ENCODE measurements at places on chromosomes 1 and 21. TPM values are rescaled to one million over a fixed set of nuclear protein-coding genes. Genes with fewer than 3 reads are reported as not detected.

Gene ZNF593OS
- not detected for total RNA-seq

GRCh38 chr1:178284058-178284457 lies 190.2 kb downstream of the RASAL2 start:
- DNase-seq = no peak
- no peaks in the 10 kb centered on the region for H3K4me1 ChIP-seq
- no peak overlapping the region for H3K4me3 ChIP-seq
- no peak overlapping the region for H3K27ac ChIP-seq
- H3K36me3 ChIP-seq = no peaks in the 10 kb centered on the region
- H3K27me3 ChIP-seq = no peaks in the 10 kb centered on the region

Gene TSACC
- total RNA-seq = 0.50 TPM

Gene GRIK3
- not detected for total RNA-seq

Gene CELA3B
- total RNA-seq = not detected

DNA sequence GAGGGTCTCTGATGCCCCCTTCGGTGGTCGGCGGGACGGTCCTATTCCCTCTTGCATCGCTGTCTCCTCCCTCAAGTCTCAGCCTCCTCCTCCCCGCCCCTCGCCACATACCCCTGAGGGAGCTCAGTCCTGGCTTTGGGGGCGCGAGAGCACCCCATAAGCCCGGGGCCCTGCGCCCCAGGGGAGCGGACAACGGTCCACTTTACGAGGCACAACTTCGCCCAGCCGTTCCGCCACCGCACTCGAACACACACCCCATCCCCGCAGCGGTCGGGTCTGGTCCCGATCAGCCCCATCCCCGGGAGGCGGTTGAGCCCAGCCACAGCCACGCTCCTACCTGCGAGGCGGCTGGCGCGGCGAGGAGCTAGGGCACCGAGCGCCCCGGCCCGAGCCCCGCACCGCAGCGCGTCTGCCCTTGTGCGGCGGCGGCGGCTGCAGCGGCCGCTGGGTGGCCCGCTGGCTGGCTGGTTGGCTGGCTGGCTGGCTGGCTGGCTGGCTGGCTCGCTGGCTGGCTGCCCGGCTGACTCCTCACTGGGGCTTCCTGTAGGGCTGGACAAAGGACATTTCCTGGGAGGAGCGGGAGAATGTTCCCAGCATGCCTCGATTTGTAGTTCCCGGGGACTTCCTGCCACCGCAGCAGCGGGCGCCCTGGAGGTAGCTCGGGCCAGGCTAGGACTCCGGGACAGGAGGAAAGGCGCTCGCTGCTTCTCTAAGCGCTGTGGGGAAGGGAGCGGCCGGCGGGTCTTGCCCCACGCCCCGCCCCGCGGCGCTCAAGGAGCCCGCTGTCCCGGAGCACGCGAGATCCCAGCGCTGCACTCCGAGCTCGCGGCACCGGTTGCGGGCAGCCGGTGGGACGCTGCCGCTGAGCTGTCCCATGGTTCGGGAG lies at the start of gene ZNF697:
Gene ZNF697 (minus strand): TSS at position 533 of the 886 bp plus-strand sequence. CDS start 22,166 bp downstream, outside the sequence.
- H3K4me3 ChIP-seq = peak within 1 kb of the TSS; percentile 94
- H3K27me3 ChIP-seq = no peaks in the 10 kb centered on the region
- H3K36me3 ChIP-seq = no peaks in the 10 kb centered on the region
- peaks cover 15% of the 10 kb centered on the region for H3K4me1 ChIP-seq
- H3K27ac ChIP-seq = peak within 1 kb of the TSS; percentile 90

DNA sequence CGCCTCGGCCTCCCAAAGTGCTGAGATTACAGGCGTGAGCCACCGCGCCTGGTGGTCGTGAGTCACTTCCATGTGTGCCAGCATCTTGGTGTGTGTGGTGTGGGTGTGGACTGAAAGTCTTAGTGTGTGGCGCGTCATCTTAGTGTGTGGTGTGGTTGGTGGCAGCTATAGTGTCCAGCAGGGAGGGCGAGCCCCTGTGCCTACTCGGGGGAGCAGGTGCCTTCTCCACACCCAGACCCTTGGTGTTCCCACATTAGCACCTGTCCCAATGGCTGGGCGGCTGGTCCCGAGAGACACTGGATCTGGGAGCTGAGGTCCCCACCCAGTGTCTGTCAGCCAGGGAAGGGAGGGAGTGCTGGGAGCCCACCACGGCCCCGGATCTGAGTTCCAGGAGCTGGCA lies 2.8 kb downstream of the SCNN1D start:
- H3K4me3 ChIP-seq = no peak overlapping the region
- H3K27ac ChIP-seq = no peak overlapping the region
- peak; percentile 77 for DNase-seq
- no peaks in the 10 kb centered on the region for H3K27me3 ChIP-seq
- H3K36me3 ChIP-seq = no peaks in the 10 kb centered on the region

Gene CYP4X1
- not detected for total RNA-seq

DNA sequence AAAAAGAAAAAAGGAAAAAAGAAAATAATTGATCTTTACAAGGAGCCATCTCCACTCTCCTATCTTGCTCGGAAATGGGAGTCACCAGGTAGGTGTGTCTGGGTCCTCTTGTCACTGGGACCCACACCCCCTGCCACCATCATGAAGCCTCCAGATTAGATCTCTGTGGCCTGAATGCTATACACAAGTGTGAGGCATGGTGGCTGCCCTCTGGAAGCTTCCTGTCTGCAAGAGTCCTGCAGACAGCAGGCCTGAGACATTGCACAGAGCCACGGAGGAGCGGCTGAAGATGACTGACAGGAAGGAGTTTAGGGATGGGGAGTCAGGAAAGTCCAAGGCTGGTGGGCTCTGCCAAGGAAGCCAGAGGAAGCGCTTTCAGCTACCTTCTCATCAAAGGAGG lies 16.2 kb downstream of the CDK18 start:
- H3K4me1 ChIP-seq = no peaks in the 10 kb centered on the region
- no peak overlapping the region for H3K27ac ChIP-seq
- H3K36me3 ChIP-seq = no peaks in the 10 kb centered on the region
- DNase-seq = no peak
- H3K4me3 ChIP-seq = no peak overlapping the region

DNA sequence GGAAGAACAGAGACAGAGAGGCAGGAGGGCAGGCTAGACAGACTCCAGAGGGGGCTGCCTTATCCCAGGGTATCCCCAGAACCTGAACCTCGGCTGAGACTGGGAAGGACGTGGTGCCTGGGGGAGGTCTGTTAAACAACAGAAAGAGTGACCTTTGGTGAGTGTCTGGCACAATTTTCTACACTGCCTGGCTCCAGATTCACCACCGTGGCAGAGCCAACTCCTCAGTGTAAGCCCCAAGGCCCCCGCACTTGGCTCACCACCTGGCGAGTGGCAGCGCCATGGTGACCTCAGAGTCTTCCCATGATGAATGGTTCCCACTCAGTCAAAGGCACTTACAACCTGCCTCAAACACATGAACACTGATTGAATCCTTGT lies 6.5 kb downstream of the RD3 start:
- DNase-seq = no peak
- no peaks in the 10 kb centered on the region for H3K4me1 ChIP-seq
- H3K36me3 ChIP-seq = no peaks in the 10 kb centered on the region
- no peak overlapping the region for H3K27ac ChIP-seq
- H3K4me3 ChIP-seq = no peak overlapping the region

DNA sequence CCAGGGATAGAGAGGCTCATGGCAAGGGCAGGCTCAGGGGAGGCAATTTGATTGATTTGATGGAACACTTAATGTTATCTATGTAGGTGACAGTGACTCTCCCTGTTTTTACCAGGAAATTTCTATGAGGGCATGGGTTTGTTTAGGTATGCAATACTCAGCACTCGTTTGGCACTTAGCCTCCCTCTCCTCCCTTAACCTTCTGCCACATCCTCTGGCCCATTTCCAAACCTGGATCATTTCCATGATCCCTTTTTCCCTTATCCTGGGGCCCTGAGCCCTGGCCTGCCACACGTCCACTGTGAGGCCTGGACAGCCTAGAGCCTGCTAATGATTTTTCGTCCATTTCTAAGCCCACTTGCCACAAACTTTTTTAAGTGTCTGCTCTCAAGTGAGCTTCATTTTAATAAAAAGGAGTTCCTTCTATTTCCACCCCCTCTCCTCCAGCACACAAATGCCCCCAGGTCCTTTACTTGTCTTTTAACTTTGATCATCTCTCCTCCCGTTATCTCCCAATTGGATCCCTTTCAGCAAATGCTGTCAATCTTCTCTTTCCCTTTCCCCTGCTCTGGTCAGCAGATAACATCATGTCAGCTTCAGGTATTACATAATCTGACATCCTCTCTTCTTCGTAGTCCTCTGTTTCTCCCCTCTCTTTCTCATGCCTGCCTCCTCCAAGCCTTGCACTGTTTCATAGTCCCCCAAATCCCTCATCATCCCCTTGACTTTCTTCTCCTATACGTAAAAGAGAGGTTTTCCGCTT lies 37.8 kb upstream of the GADD45A start:
- peaks cover 13% of the 10 kb centered on the region for H3K4me1 ChIP-seq
- no peak overlapping the region for H3K27ac ChIP-seq
- H3K4me3 ChIP-seq = no peak overlapping the region
- H3K27me3 ChIP-seq = no peaks in the 10 kb centered on the region

- no peak overlapping the region for H3K27ac ChIP-seq
- H3K36me3 ChIP-seq = no peaks in the 10 kb centered on the region
- no peaks in the 10 kb centered on the region for H3K4me1 ChIP-seq
- H3K4me3 ChIP-seq = no peak overlapping the region
- DNase-seq = no peak
Measured at GRCh38 chr1:29635501-29636263, 399.4 kb downstream of the PTPRU start.

Data from fibroblast of lung (primary cell).